ENCODE measurements at places on chromosomes 16 and 17. TPM values are rescaled to one million over a fixed set of nuclear protein-coding genes. Genes with fewer than 3 reads are reported as not detected.

DNA sequence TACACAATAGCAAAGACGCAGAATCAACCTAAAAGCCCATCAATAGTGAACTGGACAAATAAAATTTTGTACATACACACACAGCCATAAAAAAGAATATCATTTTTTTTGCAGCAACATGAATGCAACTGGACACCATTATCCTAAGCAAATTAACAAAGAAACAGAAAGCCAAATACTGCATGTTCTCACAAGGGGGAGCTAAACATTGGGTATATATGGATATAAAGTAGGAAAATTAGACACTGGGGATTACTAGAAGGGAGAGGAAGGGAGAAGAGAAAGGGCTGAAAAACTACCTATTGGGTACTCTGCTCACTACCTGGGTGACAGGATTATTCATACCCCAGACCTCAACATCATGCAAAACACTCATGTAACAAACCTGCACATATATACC lies 28.2 kb downstream of the ADAMTS18 start:
- DNase-seq, result no peak

GRCh38 chr17:83014297-83014696 lies 65.1 kb upstream of the METRNL start:
- no peak for DNase-seq

GRCh38 chr17:50026837-50027171 lies 29.1 kb upstream of the ITGA3 start:
- no peak for DNase-seq

GRCh38 chr17:81983639-81984373 lies 6.4 kb downstream of the ASPSCR1 start:
- no peak for DNase-seq

GRCh38 chr16:85316944-85317343 lies 204.7 kb upstream of the CIBAR2 start:
- DNase-seq, result no peak

- DNase-seq, result no peak
Measured at GRCh38 chr16:69013991-69014390, 91.5 kb upstream of the HAS3 start.

DNA sequence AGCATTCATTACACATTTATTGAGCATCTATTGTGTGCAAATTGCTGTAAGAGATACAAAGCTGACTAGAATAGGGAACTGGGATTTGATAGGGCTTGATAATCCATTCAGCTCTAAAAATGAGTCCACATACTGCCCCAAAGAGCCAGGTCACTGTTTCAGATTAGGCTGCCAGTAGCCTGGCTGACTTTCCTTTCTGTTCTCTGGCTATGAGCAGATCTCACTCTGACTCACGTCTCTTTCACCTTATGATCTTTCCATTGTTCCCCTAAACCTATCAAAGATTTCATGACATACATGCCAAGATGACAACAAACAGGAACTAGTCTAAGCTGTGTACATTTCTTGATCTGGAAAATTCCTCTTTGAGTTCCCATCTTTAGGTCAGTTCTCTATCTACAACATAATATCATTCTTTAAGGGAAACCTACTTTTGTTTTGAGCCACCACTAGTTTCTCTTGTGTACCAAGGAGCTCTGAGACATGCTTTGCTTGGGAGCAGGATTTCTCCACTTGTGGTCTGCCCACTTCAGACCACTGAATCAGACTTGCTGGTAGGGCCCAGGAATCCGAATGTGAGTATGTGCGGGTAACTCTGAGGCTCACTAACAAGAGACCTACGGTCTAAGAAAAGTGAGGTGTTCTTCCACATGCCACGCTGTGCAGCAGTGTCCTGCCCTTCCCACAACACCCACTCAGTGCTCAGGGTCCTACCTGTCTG lies 40.9 kb upstream of the ICAM2 start:
- DNase-seq, result peak; percentile 68

GRCh38 chr17:50882851-50883250 lies 16.7 kb upstream of the TOB1 start:
- no peak for DNase-seq

DNA sequence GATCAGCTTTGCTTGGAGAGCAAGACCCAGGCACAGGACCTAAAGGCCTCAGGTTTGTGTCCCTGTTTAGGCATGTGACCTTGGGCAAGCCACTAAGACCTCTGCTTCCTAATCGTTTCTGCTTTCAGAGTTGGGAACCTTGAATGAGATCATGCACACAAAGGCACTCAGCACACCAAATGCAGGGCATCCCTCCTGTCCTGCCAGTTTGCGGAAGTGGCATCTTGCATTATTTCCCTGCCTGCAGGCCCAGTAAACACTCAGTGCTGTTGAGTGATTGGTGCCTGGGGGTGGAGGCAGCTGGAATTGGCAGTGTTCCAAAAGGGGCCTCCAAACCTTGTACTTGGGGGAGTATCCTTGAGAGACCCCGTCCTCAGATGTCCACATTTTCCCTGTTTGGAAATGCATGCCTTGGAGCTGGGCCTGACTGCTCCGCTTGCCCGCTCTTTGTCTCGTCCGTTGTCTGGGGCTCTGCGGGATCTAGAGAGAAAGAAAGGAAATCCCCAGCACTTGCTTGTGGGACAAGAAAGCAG lies 28.7 kb downstream of the MRM1 start:
- DNase-seq, result no peak

GRCh38 chr17:70552230-70552981 lies 383.1 kb downstream of the KCNJ2 start:
- DNase-seq, result peak; percentile 13

KAT2A gene
- 33.3 TPM for total RNA-seq

ODAD4 gene
- total RNA-seq, result 0.46 TPM

Measured in GM12878 (cell line).